Bone marrow (tissue), 2 donors: ENCODE measurements at places on chromosomes 5 and 9.

GRCh38 chr9:110671849-110672248 lies 3.3 kb downstream of the MUSK start:
- DNase-seq, result no peak

DNA sequence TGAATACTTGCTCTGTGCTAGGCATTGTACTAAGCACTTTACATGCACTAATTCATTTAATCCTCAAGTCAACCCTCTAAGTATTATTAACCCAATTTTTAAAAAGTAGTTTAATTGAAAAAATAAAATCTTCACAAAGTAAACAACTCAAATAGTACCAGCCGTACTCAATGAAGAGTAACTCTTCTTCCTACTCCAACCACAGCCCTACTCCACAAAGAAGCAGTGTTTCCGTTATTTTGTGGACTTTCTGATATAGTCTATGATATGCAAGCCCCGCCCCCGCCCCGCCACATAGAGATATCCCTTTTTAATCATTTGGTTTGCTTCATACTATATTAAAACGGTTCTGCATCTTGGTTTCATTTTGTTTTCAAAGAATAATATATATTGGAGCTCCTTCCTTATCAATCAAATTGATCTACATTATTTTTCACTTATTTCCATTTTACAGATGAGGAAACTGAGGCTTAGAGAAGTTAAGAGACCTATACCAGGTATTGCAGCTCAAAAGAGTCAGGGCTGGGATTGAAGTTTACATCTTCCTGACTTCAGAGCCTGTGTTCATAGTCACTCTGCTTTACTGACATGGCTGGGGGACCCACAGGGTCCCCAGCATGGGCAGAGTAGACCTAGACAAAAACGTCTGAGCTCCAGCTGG lies 78.6 kb downstream of the PCDH1 start:
- no peak for DNase-seq

DNA sequence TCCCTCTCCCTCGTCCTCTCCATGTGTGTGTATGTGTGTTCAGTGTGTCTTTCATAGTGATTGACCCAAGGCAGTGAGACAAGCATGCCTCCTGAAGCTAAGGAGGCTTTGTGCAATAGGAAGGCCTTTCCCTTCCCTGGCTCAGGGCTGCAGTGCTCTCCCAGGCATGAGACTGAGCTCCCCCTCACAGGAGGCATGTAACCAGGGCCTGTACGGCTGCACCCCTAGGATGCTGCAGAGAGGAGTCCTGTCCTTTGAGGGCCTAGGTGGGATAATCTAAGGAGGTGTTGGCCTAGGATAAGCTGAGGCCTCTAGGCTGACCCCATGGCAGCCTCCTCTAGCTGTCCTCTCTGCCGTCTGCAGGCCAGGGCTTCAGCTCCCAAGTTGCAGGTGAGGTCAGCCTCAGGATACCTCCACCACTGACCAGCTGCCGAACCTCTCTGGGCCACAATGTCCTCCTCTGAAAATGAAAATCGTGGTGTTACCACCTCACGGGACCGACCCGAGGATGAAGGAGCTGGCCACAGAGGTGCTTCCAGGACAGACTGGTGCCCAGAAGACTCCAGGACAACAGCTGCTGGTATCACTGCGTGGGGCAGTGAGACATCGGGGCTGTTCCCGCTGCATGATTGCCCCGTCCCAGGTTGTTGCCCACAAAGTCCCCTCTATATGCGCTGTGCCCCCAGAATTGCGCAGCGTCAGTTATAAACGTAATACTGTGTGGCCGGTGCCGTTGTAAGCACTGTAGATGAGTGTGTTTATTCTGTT lies 129.6 kb downstream of the BARX1 start:
- no peak for DNase-seq

DNA sequence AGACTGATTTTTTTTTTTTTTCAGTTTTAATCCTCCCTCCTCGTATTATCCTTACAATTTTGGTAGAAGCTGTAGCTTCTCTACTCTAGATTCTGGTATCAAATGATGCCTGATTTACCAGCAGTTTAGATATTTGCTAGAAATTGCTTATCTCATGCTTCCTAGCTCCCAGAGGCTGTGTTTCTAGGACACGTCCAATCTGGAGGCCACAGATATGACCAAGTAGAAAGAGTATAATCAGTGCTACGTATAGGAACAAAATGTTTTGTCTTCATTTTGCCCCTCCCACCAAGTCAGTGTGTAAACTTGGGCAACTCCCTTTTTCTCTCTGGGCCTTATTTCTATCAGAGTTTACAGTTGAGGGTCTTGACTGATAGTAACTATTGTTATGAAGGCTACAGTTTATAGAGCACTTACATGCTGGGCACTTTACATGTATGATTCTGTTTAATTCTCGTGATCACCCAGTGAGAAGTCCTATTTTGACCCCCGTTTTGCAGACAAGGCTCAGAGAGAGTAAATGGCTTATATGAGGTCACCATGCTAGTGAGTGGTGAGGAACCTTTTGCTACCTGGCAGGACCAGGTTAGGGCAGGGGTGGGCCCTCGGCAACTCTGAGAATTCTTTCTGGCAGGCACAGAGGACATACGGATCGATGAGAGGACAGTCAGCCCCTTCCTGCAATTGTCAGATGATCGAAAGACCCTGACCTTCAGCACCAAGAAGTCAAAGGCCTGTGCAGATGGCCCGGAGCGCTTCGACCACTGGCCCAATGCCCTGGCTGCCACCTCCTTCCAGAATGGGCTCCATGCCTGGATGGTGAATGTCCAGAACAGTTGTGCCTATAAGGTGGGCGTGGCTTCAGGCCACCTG lies 7.6 kb downstream of the HDHD3 start:
- DNase-seq, result no peak

DNA sequence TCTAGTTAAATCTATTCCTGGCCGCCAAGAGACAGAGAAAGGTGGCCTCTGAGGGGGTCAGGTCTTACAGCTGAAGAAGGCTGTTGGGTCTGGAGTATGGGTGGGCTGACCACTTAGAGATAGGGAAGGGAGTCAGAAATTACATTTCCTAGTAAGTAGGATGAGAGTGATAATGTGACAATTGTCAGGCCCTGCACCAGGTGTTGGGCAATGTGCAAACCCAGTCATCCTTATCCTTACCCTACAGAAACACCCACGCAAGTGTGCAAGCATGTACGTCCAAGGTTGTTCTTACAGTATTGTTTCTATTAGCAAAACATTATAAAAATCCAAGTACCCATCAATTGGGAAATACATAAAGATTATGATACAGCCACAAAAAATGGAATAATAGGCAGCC lies 9.5 kb downstream of the SPAAR start:
- DNase-seq, result no peak

- no peak for DNase-seq
These were observed 8.1 kb upstream of the ARSB start for GRCh38 chr5:78993165-78993564.

- no peak for DNase-seq
These were observed 267.9 kb downstream of the FBXL17 start for GRCh38 chr5:108113950-108114349.

DNA sequence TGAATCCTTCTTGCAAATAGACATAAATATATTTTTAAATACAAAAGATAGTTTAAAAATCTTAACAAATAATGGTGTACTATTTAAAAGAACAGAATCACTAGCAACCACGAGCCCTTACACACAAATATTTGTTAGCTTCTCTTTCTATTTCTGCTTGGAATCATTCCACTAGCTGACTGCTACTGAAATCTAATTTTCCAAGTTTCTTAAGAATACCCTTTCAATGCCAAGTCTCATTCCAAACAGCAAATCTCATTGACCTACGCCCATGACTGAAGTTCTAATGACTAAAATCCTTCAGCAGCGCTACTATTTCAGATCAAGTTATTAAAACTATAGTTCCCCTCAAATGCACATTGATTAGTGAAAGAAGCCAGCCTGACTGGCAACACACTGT lies 13.2 kb upstream of the PPP1R2B start:
- no peak for DNase-seq

GRCh38 chr5:167797933-167798332 lies 493.5 kb upstream of the WWC1 start:
- no peak for DNase-seq

GRCh38 chr9:132543960-132544359 lies 38.4 kb upstream of the BARHL1 start:
- DNase-seq, result no peak

DNA sequence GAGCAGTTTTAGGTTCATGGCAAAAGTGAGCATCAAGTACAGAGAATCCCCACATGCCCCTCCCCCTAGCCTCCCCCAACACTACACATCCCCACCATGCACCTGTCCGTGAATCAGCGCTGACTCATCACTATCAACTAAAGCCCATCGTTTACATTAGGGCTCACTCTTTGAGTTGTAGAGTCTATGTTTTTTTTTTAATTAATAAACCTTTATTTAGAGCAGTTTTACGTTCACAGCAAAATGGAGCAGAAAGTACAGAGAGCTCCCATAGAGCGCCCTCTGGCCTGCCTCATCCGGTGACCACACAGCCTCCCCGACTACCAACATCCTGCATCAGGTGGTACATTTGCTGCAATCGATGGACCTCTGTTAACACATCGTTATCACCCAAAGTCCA lies 47.9 kb upstream of the UNC5A start:
- no peak for DNase-seq
